COR-L47 (cell line): ENCODE measurements at places on chromosomes 11 and 22.

DNA sequence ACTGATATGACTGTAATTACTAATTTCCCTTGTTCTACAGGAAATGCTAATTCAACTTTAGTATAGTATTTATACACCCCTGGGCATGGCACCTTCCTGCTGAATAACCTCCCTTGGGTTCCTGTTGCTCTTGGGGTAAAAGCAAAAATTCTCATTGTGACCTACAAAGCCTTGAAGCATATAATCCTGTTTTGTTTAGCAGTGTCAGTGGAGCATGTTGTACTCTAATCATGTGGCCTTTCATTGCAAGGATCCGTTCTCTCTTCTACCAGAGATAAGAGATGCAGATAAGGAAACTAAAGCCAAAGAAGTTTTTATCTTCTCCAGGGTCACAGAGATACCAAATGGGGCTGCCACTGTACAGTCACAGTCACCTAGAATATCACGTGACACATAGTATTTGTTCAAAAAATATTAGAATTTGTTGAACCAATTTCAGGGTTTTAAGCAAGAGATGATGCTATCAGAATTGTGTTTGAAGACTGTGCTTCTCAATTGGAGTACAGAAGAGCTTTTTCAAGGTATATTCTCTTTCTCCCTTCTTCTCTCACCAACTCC lies 25.1 kb downstream of the CSRP3 start:
- DNase-seq = no peak

- DNase-seq = no peak
These were observed 131.7 kb downstream of the VPREB1 start for GRCh38 chr22:22376352-22376706.

DNA sequence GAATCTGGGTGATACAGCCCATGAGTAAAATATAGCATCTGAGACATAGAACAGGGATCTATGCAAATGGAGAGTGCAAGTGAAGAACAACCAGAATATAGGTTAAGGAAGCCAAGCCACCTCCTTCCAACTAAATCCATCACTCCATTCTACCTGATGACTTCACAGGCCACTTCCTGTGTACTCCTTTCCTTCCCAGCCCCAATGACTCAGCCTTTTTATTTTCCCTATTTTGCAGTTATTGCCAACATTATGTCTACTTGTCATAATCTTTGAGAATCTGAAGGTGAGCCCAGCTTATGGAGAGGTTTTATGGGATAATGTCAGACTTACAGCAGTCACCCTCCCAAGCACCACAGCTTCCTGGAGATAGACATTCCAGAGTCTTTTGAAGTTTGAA lies 1.4 kb upstream of the OR52M1 start:
- no peak for DNase-seq

- no peak for DNase-seq
These were observed 234.9 kb upstream of the CADM1 start for GRCh38 chr11:115739146-115739545.

DNA sequence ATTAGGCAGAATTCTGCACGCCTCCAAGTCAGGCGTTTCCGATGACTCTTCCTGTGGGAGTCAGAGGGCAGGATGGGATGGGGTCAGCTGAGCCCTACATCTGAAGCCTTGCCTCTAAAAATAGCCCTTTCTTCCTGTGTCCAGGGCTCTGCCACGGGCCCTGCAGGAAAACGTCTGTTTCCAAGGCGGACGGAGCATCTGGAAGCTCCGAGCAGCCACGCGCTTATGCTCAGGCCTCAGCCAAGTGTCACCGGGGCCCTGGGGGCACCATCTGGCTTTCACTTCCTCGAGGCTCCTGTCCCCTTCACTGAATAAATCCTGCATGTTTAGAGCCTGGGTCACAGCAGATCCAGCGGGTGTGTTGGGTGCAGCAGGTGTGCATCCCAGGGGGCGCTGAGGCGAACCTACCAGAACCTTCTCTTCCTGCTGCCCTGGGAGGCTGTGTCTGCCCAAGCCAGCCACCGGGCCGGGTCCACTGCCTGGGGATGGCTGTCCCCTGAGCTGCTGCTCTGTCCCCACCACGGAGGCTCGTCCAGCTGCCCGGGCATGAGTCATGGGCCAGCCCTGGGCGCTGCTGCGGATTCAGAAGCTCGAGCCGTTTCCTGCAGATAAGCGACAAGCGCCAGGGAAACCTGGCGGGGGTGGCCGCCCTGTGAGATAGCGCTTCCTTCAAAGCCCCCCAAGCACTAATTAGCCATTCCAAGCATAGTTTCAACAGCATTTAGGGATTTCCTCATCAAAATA lies 32.0 kb upstream of the LINC01488 start:
- DNase-seq = no peak

DNA sequence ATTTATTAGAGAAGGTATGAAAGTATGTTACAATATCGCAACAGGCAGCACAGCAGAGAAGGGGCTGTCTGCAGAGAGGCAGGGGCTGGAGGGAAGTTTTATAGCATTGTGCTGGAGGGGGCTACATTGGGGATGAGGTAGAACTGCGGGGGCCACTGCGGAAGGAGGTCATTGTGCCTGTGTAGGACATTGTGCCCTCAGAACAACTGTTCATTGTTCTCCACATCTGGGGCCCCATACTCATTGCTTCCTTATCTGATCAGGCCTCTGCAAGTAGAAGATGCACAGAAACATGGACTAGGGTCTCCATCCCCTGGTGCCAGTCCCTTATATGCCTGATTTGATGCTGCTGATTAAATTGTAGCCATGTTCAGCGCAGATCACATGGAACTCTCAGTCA lies 12.1 kb downstream of the NADSYN1 start:
- DNase-seq = no peak

GRCh38 chr11:117097389-117098268 lies 599 bp downstream of the SIK3 start:
- peak; percentile 34 for DNase-seq

DNA sequence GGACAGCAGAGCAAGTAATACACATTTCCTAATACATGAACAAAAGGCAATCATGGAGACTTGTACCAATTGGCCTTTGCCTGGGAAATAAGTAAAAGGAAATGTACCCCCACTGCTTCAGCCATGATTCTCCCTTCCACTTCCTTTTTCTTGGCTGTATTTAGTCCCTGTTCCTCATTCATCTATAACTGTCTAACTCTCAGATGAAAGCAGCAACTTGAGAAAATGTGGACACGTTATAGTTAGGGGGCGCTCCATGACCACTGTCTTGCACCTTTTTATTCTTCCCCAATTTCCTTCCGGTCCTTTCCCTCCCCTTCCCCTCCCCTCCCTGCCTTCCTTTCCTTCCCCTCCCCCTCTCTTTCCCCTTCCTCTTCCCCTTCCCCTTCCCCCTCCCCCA lies 61.3 kb upstream of the BARX2 start:
- DNase-seq = no peak

- no peak for DNase-seq
These were observed 18.6 kb upstream of the FOLR1 start for GRCh38 chr11:72173291-72173690.

- DNase-seq = no peak
These were observed 36.6 kb downstream of the RPL27A start for GRCh38 chr11:8719211-8719649.

GRCh38 chr11:706439-706956 lies 467 bp downstream of the EPS8L2 start:
- no peak for DNase-seq

DNA sequence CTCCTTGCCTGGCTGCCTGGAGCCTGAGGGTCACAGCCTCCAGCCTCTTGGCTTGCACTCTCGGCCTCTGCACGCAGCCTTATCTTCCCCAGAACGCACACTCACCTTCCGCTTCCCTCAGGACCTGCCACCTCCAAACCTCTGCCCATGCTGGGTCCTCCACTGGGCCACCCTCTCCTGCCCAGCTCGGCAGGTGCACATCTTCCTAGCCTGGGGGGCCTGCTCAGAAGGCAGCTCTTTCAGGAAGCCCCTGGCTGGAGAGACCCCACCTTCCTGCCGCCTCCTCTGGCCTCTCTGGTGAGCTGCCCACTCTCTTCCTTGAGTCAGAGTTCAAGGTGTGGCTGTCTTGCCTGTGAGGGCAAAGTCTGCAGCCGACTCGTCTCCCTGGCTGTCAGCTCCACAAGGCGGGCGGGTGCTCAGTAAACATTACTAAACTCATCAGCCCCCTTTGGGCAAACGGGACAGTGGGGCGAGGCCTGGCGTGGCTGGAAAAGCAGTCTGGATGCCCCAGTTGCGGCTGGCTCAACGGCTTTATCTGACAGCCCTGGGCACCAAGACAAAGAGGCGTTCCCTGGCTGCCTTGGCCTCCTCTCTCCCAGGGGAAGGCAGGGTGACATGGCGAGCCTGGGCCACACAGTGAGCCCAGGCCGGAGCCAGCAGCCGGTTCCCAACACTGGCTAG lies 1.7 kb upstream of the LINC01488 start:
- DNase-seq = no peak

DNA sequence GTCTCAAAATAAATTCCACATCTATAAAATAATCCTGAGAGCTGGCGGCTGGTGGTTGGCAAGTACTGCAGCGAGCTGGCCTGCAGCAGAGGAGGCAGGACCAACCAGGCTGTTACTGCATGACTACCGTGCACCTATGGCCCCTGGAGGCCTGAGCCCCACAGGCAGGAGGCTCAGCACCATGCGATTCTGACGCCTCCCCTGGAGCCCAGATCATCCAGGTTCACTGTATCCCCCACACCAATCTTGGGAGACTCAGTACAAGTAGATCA lies 159.5 kb upstream of the NCAM1 start:
- DNase-seq = no peak

DNA sequence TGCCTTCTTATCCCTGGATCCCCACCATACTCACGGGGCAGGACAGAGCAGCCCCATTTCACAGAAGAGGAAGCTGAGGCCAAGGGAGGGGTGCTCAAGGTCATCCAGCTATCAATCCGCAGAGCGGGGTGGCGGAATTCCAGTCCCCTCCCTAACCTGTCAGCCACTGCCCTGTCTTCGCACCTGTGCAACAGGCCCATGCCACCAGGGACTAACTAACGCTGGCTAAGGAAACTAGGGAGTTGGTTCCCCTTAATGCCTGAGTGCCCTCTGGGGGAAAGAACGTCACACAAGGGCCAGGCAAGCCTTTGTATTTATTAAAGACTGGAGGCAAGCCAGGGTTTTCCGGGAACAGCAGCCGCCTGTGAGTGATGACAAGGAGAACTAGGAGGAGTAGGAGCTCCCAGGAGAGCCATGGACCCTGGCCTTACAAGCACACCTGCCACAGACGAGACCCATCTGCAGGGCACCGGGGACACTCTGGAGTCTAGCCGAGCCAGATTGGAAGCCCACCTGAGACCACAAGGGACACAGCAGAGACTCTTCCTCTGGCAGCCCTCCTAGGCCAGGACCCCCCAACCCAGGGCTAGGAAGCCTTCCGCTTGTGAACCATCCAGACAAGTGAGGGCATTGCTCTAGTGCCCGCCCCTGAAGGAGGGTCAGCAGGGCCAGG lies 64.4 kb downstream of the MYH9 start:
- no peak for DNase-seq
